Stimulated activated CD4-positive, alpha-beta T cell treated with anti-CD3 and anti-CD28 coated beads, Interleukin-12 subunit alpha, Interleukin-12 subunit beta, amount 100 ng/mL, for 4 hours (primary cell): ENCODE measurements at places on chromosomes 6 and 20.

DNA sequence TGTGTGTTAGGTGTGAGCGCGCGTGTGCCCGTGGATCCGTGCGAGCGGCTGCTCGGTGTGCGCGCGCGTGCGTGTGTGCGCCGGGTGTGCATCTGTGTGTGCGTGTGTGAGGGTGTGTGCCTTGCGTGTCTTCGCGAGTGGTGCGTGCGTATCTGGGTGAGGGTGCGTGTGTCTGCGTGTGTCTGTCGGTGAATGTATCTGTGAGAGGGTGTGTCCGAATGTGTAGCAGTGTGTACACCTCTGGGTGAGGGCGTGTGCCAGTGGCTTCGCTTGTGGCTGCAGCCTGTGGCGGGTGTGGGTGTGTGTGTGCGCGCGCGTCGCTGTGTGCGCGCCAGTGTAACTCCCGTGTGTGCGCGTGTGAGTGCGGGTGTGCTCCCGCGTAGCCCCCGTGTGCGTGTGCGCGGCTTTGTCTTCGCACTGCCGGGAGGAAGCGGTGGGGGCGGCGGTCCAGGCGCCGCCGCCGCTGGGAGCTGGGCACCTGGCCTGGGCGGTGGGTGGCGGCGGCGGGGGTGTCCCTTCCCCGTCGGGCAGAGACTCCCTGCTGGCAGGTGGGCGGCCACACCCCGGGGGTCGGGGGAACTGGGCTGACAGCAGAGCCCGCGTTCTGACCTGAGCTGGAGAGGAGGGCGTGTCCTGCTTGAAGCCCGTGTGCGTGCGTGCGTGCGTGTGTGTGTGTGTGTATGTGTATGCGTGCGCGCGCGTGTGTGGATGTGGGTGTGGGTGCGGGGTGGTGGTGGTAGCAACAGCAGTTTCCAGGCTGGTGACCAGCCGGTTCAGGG is 61.3 kb upstream of the EPB41L1 start:
- peak; percentile 20 for DNase-seq

GRCh38 chr6:131029626-131030297 is 33.3 kb downstream of the EPB41L2 start:
- DNase-seq, result no peak

GRCh38 chr6:7087066-7087465 is 20.7 kb upstream of the RREB1 start:
- DNase-seq, result no peak

GRCh38 chr6:137754366-137754765 is 112.7 kb upstream of the TNFAIP3 start:
- DNase-seq, result no peak

DNA sequence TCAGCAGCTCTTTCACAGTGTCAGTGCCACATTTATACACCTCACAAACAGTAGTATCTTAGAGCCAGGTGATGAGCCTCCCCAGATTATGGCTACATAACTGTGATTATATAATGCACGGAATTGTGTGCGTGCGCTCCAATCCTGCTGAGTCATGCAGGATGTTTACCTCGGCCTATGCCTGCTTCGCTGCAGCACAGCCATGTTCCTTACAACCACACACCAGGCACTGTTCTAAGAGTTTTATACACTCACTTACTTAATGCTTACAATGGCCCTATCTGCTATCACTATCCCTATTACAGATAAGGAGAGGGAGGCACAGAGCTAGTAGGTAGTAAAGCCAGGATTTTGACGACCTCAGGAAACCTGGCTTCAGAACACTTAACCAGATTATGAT is 7.3 kb downstream of the ZKSCAN3 start:
- no peak for DNase-seq

GRCh38 chr6:117399924-117400323 is 25.8 kb downstream of the ROS1 start:
- no peak for DNase-seq

- no peak for DNase-seq
Measured at GRCh38 chr6:97864826-97865225, 581.8 kb upstream of the MMS22L start.

DNA sequence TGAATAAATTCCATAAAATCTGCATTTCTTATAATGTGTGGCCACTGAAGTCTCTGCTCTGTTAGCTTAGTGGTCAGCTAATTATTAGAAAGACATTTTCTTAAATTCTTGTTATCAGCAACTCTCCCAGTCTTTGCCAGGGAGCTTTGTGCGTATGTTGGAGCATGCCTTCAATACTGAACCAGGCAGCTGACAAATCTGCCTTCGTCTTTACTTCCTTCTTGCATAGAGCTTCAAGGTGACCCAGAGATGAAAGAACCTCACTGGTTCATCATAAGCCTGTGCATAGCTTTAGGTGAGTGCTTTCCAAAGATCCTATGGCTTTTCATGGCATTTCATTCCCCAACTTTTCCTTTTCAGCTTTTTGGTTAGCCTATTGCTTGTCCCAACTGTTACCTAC is 43.0 kb upstream of the NELFCD start:
- no peak for DNase-seq

DNA sequence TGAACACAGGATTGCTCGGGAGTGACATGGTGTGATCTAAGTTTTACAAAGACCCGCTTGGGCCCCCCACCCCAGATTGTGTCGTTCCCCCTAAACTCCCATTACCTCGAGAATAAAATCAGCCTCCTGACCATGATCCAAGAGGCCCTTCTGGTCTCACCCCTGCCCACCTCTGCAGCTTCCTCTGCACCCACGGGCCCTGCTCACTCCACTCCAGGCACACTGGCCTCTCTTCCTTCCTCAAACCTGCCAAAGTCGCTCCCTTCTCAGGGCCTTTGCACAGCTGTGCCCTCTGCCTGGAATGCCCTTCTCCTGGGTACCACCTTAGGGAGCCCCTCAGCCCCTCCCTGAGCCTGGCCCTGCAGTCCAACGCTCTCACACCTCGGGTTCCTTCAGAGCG is 17.9 kb downstream of the TGM2 start:
- no peak for DNase-seq

- DNase-seq, result no peak
Measured at GRCh38 chr20:34880215-34880850, 3.9 kb downstream of the ACSS2 start.

DNA sequence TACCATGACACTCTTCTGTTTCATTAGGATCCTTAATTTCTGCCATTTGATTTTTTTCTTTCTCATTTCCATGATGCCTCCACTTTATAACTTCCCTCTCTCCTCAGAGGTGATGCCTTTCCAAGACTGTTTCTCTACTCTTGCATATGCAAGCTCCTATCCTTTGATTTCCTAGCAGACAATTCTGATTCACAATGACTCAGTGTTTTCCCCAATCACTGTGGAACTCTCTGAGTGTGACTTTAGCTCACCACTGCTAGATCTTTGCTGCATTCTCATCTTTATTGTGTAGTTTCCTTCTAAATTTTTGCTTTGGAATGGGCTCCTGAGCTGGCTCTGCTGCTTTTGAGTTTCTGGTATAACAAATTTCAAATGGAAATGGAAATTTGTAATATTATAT is 184.9 kb downstream of the TINAG start:
- DNase-seq, result no peak

GRCh38 chr6:34459899-34460593 is 5.8 kb upstream of the PACSIN1 start:
- peak; percentile 18 for DNase-seq

DNA sequence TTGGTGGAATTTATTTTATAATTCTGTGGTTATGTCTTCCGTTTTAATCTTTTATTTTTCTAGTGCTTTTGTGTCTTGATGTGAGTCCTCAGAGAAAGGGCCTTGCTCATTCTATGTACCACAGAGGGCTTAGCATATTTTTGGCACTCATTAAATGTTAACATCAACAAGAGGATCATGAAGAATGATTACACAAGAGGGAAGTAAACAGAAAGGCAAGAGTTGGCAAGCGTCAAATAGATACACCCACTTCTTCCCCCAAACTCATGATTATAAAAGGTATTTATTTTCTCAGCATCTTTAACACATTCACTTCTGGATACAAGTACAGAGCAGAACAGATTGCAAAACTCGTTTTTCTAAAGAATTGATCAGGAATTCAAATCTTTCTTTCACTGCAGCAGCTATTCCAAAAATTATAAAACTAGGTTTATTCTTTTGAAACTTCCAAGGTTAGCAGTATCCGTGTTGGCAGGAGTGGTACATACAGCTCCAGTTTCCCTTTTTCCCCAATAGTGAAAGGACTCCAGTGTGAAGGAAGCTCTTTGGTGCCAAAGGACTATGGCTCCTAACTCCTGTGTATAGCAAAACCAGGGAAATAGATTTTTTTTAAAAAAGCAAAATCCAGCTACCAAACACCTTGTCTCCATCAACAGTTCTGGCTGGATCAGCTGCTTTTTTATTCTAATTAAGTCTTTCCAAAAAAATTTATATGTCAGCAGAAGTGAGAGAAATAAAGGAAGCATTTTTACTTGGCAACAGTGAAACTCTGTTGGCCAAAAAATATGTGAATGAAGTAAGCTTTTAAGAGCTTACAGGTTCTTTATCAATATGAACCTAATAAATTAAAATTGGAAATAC is 221.9 kb downstream of the ADGRG6 start:
- no peak for DNase-seq

DNA sequence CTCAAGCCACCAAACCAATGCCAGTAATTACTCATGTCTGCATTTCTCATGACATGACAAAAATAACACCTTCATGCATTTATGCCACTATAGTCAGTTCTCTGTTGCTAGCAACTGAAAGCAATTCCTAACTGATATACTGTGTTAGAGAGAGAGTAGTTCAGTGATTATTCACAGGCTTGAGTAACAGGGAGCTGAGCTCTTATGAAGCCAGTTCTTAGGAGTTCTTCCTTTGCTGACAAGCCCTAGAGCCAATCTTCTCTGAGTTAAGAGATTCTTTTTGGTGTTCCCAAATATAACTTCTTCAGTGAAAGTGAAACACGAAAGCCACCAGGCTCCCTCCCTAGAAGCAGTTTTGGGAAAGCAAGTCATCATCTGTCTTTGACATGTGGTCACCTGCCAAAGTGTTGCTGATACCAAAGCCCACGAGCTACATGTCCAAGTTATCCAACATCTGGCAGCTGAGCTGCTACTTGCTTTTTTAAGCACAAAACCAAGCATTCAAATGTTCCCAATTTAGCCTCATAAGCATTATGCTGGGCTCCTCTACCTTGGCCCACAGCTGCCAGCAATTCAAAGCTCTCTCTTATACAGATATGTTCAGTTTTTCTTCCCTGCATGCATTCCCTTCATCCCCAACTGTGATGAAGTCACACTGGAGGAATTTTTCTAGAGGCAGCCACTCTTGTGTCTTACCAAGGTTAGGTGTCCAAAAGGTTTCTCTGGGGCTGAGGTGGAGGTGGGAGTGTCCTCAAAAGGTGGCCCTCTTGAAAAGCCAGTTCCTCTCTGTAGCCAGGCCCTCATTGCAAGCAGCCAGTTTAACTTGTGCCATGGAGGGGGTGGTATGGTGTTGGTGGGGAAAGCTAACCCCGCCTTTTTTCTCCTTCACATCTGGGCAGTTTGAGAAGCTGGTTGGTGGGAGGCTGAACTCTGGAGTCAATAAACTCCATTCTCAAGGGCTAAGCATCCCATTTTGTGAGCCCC is 92.7 kb upstream of the ARMC2 start:
- no peak for DNase-seq

- DNase-seq, result no peak
Measured at GRCh38 chr6:129708496-129709195, 1.3 kb downstream of the ARHGAP18 start.

GRCh38 chr6:109373331-109373730 is 8.9 kb downstream of the CD164 start:
- DNase-seq, result no peak

DNA sequence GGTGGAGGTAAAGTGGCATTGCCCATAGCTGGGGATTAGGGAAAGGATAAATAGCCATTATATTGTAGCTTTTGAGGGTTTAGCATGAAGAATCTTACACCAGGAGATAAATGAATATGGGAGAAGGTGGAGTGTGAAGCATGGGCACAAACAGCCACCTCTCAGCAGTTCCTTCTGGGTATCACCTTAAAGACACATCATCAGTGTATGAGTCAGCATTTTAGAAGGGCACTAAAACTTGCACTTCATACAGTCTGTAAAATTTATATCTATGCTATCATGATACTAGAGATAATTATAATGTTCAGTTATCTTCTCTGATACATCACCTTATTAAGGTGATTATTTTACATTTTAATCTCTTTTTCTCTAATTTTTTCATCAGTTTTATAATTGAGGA is 25.3 kb downstream of the SLC35A1 start:
- DNase-seq, result no peak

DNA sequence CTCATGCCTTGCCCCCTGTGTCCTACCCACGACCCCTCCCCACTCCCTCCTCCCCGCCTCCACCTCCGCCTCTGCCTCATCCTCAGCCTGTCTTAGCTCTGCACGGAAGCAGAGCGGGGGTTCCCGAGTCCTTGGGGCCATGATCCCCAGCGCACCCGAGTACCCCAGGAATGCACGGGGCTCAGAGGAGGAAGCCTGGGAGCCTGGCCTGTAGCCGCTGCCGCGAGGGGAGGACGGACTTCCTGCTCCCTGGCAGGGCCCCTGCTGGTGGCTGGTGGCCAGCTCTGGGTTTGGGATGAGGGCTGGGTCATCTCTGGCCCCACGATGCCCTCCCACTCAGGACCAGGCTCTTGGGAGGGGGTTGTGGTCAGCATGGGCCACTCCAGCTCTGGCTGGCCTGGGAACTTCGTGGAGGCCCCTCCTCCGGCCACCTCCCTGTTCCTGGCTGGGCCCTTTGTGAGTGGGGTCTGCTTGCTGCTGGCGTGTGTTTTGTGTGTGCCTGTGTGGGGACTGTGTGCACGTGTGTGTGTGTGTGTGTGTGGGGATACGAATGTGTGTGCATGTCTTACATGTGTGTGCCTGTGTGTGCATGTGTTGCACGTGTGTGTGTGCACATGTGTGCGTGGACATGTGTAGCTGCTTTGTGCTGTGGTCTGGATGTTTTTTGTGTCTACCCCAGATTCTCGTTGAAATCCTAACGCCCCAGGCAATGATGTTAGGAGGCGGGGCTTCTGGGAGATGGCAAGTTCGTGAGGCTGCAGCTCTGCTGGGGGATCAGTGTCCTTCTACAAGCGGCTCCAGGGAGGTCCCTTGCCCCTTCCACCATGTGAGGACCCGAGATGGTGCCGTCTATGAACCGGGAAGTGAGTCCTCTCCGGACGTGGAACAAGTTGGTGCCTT is 1.3 kb upstream of the RBBP8NL start:
- no peak for DNase-seq

- DNase-seq, result no peak
Measured at GRCh38 chr6:69696273-69696672, 100.5 kb downstream of the LMBRD1 start.

GRCh38 chr6:35160642-35161041 is 19.5 kb upstream of the TCP11 start:
- DNase-seq, result no peak

GRCh38 chr6:131660195-131660594 is 23.1 kb downstream of the ENPP3 start:
- DNase-seq, result no peak

GRCh38 chr20:17614812-17615644 is 45.2 kb downstream of the DSTN start:
- no peak for DNase-seq

- DNase-seq, result no peak
Measured at GRCh38 chr6:30612213-30612612, 4.8 kb downstream of the PPP1R10 start.

GRCh38 chr6:1485678-1486077 is 96.3 kb downstream of the FOXF2 start:
- no peak for DNase-seq
